ENCODE measurements at places on chromosomes 13 and 19.

GRCh38 chr19:58060231-58060630 lies 1.1 kb downstream of the ZNF135 start:
- no peak for DNase-seq

DNA sequence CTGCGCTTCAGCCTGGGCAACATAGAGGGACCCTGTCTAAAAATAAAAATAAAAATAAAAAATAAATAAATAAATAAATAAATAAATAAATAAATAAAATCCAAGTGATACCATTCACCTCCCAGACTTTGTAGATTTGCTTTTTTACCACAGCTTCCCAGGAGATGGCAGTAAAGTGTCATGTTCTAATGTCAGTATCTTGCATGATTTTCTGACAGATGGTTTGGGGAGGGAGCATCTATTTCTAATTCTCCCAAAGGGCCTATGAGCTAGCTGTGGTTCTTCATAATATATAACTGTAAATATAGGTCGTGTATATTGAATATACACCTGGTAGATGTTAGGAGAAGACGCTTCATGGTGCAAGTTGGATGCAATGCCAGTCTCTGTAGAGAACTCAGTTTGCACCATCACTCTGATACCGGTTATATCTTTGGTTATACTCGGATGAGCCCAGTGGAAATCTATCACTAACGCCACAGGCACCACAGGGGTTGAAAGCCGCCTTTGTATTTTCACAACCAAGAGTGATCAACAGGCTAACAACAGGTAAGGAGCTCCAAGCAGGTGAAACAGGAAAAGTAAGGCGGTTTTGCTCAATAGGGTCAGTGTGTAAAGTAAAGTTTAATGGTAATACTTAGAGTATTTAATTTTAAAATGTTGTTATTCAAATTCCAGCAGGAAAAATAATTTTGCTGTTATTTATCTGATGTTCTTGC lies 13.9 kb downstream of the APLP1 start:
- peak; percentile 55 for DNase-seq

- no peak for DNase-seq
These were observed 32.5 kb downstream of the BRD4 start for GRCh38 chr19:15299568-15300409.

DNA sequence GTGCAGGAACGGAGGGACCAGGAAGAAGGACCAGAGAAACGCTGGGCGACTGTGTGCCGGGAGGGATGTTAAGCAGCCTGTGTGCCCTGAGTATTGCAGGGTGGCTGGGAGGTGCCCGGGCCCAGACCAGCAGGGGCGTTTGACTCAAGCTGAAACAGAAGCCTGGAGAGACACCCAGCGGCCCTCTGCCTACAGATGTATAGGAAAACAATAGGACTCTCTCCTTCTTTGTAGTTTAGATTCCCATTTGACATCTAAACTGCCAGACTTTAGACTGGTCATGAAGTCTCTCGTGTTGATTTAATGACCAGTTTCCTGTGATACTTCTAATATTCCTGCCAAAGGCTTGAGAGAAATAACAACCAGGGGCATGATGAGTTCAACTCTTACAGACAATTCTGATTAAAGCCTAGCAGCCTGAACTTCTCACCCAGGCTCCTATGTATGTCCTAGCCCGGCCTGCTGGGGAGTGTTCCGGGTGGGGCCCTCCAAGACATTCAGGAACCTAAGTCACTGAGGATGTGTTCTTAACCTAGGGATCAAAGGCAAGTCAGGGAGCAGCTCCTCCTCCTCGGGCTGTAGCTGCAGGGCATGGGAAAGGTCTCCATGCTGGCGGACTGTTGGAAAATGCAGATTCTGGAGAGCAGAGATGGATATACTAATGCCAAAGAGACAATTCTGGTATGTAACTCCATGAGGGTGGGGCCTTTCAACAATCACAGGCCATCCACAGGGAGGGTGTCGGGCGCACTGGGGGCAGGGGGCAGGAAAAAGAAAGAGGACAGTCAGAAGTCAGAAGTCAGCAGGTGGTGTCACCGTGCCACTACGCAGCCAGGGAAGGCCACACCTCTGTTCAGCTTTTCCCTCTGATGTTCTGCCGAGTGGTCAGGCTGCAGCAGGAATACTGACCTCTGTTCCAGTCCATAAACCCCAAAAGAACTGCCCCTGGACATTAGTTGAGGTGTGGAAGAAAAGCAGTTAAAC lies 131.8 kb downstream of the STARD13 start:
- no peak for DNase-seq

DNA sequence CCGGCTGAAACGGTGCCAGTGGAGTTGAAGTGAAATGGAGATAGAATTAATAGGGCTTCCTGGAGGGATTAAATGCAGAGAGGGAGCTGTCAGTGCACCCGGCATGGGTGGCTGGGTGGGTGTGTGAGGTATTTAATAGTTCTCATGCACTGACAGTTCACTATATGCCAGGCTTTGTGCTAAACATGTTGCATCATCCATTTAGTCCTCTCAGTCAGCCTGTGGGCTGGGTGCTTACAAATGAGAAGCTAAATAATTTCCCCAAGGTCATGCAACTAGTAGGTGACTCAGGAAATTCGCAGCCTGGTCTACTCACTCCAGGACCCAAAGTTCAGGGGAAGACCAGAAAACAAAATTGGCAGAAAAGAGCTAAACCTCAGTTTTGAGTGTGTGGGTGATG lies 63.5 kb upstream of the SPATA13 start:
- no peak for DNase-seq

GRCh38 chr13:37476874-37477273 lies 121.7 kb downstream of the POSTN start:
- DNase-seq, result no peak

- peak; percentile 11 for DNase-seq
These were observed 95.2 kb downstream of the LRCH1 start for GRCh38 chr13:46648166-46648607.

GRCh38 chr13:31431722-31432137 lies 232.0 kb downstream of the B3GLCT start:
- DNase-seq, result peak; percentile 44

DNA sequence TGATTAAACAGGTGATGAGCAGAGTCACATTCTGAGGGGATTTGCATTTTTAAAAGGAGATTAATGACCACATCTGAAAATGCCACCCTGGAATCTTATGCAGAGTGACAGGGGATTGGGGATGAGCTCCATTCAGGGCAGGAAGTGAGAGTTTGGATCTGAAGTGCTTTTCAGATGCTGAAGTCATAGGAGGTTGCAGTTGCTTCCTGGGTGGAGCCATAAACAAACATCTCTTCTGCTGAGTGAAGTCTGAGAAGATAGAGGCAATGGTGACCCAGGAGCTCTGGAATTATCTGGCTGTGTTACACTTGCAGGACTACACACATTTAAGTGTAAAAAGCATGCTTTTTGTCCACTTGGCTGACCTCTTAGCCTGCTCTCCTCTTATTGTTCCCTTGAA lies 51.4 kb upstream of the PSG8 start:
- DNase-seq, result no peak

- DNase-seq, result peak; percentile 60
These were observed 1.3 kb upstream of the KLF12 start for GRCh38 chr13:74135326-74136083.

DNA sequence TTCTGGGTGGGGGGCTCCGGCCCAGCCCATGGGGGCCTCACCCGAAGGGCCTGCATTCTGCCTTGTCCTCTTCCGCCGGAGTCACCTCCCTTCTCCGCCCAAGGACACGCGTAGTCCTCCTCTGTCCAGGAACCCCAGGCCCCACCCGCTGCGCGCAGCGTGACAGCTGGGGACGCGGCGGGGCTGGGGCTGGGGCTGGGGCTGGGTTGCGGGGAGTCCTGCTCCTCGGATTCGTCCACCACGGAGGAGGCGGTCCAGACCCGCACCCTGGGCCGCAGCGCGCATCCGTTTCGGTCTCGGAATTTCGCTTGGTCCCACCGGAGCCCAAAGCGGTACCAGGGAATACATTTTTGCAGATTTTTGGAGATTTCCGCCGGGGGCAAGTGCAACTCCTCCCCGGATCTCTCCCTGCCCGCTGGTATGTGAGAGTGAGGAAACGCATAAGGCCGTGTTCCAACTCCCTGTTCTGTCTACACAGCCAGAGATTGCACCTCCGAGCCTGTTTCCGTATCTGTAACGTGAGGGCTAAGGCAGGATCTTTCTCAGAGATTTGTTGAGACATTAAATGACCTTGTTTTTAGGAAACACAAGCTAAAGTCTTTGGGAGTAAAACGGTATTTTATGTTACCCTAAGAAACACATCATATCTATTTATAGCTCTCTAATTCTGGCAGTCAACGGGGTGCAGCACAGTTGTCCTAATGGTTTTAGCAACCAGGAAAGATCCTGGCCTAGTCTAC lies at the start of gene COX7A1:
COX7A1 (minus strand) TSS at position 96 of the 740 bp plus-strand sequence; CDS start at position 56, 40 bp downstream.
- DNase-seq, result no peak

DNA sequence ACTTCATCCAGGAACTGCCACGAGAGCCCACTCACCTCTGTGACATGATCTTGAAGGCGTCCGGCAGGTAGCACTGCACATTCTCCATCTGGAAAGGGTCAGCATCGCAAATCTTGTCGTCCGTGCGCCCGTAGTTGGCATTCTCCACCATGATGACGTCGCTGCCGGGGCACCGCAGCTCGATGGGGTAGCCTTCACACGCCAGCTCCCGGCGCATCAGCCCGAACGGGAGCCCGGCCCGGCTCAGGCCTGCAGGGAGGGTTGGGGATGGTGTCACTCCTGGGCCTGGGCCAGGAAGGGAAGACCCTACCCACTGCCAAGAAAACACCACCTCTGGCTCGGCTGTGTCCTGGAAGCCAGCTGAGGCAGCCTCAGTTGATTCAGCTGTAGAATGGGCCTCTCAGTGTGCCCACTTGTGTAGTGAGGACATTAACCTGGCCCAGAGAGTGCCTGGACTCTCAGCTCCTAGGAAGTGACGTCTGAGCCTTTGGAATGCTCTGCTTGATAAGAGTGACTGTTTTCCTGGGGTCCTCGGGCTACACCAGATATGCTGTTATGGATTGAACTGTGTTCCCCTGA lies 28.4 kb downstream of the ADGRL1 start:
- no peak for DNase-seq

GRCh38 chr19:41845051-41845590 lies 279 bp downstream of the DMRTC2 start:
- DNase-seq, result no peak

DNA sequence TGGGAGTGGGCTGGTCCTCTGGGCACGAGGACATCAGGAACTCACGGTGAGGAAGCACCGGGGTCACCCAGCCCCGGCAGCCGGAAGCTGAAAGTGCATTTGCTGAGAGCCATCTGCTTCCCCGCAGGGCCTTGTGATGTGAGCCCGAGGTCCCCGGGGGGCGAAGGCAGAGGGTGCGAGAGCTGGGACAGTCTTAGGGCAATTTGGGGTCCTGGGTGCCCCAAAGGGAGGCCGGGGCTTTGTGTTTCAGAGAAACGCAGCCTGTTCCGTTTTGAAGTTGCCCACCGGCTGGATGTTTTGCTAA lies 4.8 kb downstream of the F2RL3 start:
- no peak for DNase-seq

DNA sequence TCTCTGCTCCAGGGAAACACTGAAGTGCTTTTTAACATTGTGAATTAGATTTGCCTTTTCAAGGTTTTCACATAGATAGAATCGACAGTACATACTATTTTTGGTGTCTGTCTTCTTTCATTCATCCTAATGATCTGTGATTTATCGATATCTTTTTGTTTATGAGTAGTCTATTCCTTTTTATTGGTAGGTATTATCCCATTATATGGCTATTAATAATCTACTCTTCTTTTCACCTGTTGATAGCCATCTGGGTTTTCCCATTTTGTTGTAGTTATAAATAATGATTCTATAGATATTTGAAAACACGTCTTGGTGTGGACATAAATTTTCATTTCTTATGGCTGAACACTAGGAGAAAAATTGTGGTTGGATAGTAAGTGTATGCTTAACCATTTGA lies 262.6 kb downstream of the MAB21L1 start:
- DNase-seq, result no peak

DNA sequence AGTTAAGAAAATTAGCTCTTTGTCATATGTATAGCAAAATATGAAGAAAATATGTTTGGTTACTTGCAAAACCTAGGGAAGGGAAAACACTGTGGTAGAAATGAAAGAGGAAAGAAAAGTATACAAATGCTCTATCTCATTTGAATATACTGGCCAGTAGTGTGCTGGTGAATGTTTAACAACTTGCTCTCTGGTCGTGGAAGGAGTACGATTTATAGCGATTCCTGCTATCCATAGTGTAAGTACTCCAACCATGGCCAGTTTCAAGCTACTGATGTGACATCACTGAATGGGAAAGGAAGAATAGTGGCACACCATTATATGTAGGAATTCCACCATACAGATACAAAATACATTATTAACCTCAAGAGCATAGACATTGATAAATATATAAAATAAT lies 9.3 kb downstream of the BORA start:
- DNase-seq, result no peak

DNA sequence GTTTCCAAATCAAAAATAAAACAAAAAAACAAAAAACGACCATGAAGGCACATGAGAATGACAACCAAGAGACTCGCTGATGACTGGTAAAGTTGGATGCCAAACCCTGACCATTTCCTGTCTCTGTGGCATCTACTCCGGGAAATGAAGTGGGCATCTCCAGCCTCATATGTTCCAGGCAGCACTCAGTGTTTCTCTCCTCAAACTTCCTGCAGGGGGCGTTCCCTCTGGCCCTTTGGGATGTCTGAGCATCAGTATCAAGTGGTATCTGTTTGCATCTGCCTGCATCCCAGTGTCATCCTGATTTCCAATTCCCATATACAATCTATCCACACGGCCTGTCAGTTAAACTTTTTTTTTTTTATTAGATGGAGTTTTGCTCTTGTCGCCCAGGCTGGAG lies 9.8 kb upstream of the SIGLEC12 start:
- no peak for DNase-seq

DNA sequence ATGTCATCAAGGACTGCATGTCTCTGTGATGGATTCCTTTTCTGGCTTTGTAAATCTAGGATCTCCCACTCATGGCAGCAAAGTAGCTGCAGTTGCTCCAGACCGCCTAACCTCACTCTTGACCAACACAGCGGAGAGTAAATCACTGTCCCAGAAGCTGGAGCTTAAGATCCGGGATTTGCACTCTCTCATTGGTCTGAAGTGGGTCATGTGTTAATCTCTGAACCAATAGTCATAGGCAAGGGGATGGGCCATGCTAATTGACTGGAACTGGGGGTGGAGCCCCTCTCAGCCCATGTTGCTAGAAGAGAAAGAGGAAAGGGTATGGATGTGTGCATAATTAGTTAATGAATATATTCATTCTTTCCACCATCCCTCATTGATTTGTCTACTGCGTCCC lies 34.0 kb downstream of the VAV1 start:
- DNase-seq, result no peak

GRCh38 chr19:6925386-6925785 lies 38.0 kb downstream of the ADGRE1 start:
- no peak for DNase-seq

DNA sequence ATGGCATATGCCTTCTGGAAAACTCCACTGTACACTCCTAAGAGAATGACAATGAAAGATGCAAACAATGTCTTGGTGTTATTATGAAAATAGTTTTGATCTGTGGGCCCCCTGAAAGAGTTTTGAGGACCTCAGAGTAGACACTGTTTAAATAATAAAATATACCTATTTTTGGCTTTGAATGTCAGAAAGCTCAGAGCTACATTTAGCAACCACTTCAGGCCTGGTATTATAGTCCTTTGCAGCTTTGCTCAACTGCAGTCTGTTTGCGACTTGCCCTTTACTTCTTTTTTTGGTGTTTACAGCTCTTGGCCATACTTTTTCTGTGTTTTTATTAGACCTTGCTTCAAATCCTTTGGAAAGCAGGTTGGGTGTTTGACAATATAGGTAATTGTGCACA lies 5.8 kb upstream of the UBE2L5 start:
- DNase-seq, result no peak
